Omental fat pad (tissue), 4 donors: ENCODE measurements at places on chromosomes 5 and 9.

DNA sequence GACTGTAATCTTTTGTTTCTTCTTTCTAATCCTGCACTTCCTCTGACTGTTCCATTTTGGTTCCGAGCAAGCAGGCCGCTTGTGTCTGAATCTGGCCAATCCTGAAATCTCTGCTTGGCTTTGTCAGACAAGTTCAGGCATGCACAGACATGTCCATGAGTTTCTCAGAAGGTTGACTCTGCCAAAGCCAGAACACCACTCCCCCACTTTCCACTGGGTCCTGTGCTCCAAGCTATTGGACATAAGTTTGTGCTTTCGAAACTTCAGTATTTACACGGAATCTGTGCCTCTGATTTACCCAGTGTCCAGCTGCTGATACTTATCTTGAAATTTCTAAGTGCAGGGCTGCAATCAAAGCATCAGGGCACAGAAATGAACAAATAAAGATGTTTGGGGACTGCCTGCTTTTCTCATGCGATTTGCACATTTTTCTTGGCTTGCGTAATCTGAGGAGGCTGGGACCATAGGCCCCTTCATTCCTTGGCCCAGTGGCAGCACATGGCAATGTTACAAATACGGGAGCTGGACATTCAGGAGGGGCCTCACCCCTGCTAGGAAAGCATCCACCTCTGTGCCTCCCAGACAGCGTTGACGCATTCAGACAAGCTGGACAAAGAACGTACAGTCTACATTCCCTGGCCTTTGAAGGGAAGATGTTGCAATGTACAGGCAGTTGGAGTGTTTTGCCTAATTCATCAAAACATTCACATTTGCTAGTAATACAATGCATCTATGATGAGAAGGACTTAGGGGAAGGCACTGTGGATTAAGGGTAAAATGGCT lies 209.2 kb upstream of the PAPPA start:
- DNase-seq: peak; percentile 31

- no peak for DNase-seq
Observed at GRCh38 chr9:137630679-137631078, 11.9 kb downstream of the EHMT1 start.

GRCh38 chr5:39547553-39548154 lies 122.9 kb upstream of the DAB2 start:
- no peak for DNase-seq

DNA sequence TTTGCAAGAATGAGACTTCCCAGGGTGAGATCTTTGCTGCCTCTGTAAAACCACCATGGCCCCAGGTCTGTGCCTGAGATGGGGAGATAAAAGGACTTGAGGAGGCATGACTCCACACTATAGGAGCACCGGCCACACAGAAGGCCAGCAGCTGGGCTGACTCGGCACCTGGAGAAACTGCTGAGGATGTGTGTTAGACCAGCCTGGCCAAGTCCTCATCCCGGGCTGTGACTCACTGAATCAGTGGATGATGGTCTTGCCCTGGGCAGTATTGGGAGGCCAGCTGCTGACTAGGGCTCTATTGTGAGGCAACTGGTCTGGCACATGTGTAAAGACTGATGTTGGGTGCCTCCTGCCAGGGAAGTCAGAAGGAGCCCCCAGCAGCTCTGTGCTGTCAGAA lies 286.2 kb downstream of the ACTL7B start:
- no peak for DNase-seq

DNA sequence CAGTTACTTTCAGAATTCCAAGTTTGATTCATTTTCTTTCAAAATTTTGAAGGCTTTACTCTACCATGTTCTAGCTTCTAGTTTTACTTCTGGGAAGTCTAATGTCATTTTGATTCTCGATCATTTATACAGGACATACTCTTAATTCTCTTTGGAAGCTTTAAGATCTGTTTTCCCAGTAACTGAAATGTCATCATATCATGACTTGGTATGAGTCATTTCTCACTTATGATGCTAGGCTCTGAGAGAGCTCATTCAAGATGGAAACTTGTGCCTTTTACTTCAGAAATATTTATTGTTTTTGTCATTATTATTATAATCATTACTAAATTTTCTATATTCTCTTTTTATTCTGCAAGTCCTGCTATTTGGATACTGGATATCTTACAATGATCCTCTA lies 222.3 kb downstream of the PARP8 start:
- no peak for DNase-seq
